ENCODE measurements at places on chromosomes 5 and 9.

DNA sequence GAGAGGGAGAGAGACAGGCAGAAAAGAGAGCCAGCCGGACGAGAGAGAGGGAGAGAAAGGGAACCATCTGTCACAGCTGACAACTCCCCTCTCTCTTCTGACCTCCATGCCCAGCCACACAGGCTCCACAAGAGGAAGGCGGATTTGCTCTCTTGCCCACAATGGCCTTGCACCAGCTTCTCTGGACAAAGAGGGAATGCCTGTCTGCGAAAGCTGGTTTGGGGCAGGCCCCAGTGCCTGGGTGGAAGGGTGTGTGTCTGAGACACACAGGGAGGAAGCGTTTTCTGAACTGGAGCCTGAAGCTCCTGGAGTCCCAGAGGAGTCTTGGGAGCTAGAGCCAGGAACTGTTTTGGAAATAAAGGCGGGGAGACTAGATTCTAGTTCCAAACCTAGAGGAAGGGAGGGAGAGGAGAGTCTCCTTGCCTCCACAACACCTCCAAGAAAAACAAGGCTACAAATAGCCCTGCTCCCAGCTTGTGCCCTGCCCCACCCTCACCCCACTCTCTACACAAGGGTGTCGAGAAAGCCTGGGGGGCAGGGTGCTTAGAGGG, 12.5 kb downstream of the C1QTNF2 start:
- no peak for DNase-seq

GRCh38 chr9:88108779-88109178, 29.5 kb downstream of the SPATA31C2 start:
- DNase-seq: no peak

GRCh38 chr5:62168506-62169281, 137.3 kb upstream of the KIF2A start:
- DNase-seq: no peak

DNA sequence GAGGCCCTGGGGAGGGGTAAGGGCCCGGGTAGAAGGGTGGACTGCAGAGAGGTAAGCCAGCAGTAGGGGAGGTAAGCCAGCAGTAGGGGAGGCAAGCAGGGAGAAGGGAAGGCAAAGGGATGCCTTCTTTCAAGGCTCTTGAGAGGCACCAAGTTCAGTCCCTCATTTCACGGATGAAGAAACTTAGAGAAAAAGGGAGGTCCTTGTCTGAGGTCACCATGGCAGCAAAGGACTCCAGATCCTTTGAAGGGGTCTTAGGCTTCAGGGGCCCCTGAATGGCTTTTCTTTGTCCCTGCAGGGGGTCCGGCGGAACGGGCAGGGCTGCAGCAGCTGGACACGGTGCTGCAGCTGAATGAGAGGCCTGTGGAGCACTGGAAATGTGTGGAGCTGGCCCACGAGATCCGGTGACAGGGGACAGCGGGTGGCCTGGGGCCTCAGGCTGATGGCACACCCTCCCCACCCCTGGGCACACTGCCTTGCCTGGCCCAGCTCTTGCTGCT, 42.6 kb downstream of the RGS3 start:
- no peak for DNase-seq

GRCh38 chr9:87890837-87891236, 8.2 kb downstream of the SPATA31E1 start:
- DNase-seq: no peak

- DNase-seq: no peak
These were observed 55.1 kb downstream of the MEGF9 start for GRCh38 chr9:120659209-120659608.

DNA sequence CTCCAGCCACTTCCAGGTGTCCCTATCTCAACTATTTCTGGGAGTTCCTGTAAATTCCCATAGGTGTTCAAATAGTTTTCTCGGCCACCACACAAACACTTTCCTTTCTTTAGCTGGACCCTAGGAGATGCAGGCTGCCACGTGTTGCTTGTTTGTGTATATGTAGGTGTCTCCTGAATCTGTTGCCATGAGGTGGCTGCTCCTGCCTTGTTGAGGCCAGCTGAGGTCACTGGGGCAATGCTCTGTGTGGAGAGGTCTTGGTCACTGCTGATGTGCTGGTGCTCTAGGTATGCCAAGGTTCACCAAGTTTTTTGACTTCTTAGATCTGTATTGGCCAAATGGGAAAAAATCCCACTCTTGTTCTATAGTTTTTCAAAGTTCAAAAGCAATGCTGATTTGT, 132.5 kb upstream of the CHD1 start:
- no peak for DNase-seq

DNA sequence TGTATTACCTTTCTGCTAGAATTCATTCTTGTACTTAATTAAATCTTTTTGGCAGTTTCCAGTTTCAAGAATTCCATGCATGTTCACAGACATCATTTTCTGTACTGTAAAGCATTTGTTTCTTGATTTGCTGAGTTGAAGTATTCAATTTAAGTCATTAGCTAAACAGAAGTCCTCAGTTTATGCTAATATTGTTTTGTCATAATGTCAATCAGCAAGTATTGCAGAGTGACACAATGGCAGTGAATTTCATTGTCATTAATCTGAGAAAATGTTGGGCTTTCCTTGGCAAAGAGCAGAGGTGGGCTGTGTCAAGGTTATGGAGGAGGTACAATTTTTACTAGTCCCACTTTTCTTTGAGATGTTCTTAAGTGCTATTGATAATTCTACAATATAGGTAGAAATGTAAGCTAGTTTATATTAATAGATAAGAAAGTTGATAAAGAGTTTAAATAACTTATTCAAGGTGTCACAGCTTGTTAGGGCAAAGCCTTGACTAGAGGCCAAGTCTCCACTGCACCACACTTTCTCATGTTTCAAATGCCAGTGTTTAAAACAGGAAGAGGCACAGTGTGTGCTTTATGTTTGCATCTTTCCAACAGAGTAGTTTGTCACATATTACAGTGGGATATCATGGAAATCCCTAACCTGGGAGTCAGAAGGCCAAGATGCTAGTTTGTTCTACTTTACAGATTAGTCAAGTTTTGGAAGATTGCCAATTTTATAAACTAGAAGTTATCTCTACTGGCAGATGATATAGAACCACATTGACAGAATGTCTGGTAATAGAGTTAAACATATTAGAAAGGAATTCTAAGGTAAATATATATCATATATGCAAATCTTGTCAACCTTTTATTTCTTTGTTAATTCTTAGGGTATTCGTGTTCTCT, 56.3 kb downstream of the SLF1 start:
- DNase-seq: no peak

DNA sequence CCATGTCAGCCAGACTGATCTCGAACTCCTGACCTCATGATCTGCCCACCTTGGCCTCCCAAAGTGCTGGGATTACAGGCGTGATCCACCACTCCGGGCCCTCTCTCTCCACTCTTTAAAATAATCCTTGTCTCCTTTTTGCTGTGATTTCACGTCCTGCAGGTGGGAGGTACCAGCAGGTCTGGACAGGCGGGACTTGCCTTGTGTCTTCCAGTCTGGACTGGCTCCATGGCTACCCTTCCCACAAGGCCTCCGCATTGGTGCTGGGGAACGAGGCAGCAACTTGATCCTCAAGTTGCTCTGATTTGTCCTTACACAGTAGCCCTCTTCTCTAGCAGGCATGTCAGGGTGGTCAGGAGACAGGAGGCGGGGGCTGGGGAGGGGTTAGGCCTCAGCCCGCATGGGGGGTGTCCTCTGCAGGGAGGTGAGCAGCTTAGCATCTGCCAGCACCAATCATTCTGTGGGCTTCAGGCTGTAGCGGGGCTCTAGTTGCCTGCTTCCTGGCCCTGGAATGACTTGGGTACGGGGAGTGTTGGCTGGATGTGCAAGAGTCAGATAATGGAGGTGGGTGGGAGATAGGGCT, 54.3 kb downstream of the TENT4A start:
- DNase-seq: no peak

DNA sequence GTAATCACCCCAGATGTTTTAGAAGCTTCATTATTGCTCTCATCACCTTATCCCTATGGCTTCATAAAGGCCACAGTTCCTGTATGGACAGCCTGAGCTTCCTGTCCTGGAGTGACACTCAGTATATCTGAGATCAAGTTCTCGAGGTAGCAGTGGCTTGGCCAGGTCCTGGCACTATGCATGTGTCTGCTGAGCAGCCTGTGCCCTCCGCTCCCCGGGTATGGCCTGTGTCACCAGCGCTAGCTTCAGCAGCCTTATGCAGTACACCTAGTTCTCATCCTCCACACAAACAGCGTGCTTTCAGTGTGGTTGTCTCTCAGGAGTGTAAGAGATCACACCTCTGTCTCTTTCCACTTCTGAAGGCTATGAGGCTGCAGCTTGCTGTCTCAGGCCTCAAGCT, 514.7 kb downstream of the DIRAS2 start:
- no peak for DNase-seq

DNA sequence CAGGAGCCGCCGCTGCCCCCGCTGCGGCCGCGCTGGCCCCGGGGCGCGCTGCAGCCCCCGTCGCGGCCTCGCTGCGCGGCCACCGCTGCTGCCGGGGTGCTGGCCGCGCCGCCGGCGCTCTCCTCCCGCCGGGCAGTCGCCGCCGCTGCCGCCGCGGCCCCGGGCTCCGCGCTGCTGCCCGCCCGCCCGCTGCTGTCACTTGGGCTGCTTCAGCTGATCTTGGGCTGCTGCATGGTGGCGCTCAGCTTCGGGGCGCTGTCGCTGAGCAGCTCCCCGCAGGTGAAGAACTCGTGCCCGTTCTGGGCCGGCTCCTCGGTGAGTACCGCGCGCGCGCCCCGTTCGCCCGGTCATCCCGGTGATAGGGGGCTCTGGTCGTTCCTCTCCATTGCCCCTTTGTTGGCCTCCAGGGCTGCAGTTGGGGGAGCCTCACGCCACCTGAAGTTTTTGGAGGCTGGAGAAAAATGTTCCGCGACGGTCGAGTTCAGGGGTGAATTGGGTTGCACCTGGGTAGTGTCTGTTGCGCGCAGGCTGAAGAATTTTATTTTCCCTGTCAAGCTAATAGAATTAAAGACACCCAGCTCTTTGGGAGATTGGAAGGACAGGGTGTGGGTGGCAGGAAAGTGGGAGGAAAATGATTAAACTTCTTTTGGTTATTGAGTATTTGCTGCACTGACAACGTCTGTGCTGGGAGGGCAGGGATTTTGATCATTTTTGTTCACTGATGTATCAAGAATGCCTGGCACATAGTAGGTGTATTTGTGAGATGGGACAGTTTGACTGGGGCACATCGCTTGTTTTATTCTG, 596 bp downstream of the ENTREP1 start:
- DNase-seq: no peak

GRCh38 chr5:61306531-61307131, 25.4 kb upstream of the ZSWIM6 start:
- DNase-seq: peak; percentile 63

GRCh38 chr9:100465761-100466160, 7.2 kb upstream of the TMEFF1 start:
- DNase-seq: no peak

GRCh38 chr5:109155625-109156024, 254.1 kb downstream of the PJA2 start:
- no peak for DNase-seq

GRCh38 chr9:91781906-91782305, 168.1 kb downstream of the ROR2 start:
- DNase-seq: no peak

GRCh38 chr5:112219000-112219399, 200.1 kb downstream of the EPB41L4A start:
- no peak for DNase-seq

DNA sequence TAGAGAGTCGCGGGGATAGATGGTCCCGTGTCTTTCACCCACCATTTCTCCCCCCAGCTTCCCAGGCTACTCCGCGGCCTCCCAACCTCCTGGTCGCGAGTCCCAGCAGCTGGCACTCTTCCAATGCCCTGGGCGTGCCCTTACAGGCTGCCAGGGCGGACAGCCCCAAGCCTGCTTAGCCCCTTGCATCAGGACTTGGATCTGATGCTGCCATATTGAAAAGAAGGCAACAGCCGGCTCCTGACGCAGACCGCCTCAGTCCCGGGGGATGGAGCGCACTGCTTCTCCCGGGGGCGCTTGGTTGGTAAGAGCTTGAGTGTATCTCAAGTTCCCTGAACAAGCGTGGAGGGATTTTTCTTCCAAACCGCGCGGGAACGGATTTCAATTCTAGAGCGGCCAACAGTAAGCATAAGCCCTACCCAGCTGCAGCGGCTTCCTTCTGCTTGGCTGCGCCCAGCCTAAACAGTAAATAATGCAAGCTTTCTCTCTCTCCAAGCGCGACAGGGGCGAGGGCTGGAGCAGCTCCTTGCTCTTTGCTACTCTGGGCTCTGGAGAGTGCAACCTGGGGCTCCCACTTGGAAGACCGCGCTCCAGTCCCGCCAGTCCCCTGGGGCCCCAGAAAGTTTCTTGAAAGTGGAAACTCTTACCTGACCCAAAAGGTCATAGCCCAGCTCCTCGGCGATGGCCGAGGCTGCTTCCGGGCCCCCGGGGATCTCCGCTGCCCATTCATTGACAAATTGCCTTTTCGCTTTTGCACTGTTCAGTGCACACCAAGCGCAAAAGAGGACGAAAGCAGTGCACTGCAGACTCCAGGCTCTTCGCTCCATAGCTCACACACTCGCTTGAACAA, 607 bp downstream of the PCSK1 start:
- DNase-seq: no peak

DNA sequence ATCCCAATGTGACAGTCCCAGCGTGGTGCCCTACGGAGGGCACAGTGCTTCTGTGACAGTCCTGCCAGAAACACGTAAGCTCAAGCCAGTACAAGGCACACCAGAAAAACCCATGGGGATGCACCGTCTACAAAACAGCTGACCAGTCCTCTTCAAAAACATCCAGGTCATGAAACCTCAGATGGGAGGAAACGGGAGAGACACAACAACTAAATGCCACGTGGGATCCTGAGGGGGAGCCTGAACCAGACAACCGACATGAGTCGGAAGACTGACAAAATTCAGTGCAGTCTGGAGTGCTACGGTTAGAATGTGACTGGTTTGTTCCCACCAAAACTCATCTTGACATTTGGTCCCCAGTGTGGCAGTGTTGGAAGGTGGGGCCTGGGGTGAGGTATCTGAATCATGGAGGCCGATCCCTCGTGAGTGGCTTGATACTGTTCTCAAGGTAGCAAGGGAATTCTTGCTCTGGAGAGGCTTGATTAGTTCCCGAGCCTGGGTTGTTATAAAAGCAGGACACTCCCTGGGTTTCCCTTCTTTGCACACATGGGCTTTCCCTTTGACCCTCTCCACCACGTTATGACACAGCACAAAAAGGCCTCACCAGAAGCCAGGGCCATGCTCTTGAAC, 55.4 kb downstream of the ADAMTS2 start:
- DNase-seq: no peak

GRCh38 chr9:7454624-7455023, 345.0 kb downstream of the DMAC1 start:
- DNase-seq: no peak

DNA sequence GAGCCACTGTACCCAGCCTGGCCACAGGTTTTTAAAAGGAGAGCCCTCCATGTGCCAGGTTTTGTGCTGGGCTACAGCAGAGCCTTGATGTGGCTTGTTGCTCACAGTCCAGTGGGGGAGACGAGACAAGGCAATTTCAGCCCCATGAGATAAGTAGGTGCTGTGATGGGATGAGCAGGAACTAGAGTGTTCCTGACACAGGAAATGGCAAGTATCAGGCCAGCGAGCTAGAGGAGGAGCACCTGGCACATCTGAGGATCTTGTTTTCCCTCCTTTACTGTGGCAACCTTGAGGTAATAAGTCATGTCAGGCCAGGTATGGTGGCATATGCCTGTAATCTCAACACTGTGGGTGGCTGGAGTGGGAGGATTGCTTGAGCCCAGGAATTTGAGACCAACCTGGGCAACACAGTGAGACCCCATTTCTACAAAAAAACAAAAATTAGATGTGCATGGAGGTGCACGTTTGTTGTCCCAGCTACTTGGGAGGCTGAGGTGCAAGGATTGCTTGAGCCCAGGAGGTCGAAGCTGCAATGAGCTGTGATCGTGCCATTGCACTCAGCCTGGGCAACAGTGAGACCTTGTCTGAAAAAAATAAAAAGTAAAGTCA, 3.8 kb upstream of the ZDHHC12 start:
- DNase-seq: no peak

Data from stimulated activated CD4-positive, alpha-beta T cell treated with anti-CD3 and anti-CD28 coated beads, Interleukin-1b, Interleukin-23, amount 100 ng/mL, for 48 hours (primary cell).